A549 (cell line): ENCODE measurements at places on chromosomes 1 and 21. TPM values are rescaled to one million over a fixed set of nuclear protein-coding genes. Genes with fewer than 3 reads are reported as not detected.

NT5C1A gene
- polyA plus RNA-seq = not detected in 3 replicates

USH2A gene
- not detected in 3 replicates for polyA plus RNA-seq

DNAI4 gene
- polyA plus RNA-seq = 1.0 to 2.2 TPM (median 1.3 TPM) in 3 replicates

MYOG gene
- polyA plus RNA-seq = not detected in 3 replicates

GJA8 gene
- not detected in 3 replicates for polyA plus RNA-seq

ADCY10 gene
- polyA plus RNA-seq = 0.03 to 0.08 TPM (median 0.04 TPM) in 3 replicates

FMOD gene
- not detected in 3 replicates for polyA plus RNA-seq

GRCh38 chr1:24928689-24929397 lies 1.2 kb downstream of the RUNX3 start:
- DNase-seq = no peak

DNA sequence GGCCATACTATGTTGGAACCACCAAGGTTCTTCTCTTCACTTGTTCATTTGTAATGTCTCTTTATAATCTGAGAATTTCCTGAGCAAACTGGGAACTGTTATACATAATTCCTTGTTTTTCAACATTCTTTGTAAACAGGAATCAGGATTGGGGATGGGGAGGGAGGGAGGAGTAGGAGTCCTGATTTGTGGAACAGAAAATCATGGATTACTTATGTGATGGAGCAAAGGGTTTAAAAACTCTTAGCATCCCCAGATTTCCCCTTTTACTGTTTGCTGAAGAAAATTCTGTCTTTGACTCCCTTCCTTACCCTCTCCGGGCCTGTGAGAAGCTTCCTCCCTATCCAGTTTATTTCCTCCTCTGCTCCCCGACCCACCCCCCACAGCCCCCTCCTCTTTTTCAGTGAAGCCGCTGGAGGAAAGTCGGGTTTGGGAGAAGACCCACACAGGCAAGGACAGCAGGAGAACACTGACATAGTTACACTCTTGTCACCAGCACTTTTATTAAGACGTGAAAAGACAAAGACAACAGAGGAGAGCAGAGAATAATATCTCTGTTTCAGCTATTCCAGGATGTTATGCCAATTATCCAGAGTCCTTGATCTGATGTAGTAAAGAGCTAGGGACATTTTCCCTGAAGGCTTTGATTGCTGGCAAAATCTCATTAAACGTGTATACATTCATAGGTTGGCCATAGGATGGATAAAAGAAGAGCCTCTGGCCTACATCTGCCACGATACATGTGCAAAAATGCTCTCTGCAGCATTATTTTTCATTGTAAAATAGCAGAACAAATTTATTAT lies 4.6 kb upstream of the NBPF1 start:
- DNase-seq = no peak

DNA sequence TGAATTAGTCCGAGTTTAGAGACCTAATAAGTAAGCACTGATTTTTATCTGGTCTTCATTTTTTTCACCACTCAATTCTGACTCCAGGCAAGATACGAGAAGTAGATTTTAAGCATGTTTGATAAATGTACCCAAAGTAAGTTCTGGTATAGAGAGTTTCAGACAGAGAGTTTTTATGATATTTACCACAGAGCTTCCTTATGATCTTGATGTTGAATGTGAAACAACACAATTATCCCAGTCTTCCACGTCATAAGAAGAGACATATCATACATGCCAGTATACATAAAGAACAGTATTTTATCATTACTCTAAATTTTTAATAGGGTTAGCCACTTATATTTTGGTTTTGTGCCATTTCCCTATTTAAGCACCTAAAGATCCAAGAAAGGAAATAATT lies 7.8 kb upstream of the NCMAP start:
- no peak for DNase-seq

DNA sequence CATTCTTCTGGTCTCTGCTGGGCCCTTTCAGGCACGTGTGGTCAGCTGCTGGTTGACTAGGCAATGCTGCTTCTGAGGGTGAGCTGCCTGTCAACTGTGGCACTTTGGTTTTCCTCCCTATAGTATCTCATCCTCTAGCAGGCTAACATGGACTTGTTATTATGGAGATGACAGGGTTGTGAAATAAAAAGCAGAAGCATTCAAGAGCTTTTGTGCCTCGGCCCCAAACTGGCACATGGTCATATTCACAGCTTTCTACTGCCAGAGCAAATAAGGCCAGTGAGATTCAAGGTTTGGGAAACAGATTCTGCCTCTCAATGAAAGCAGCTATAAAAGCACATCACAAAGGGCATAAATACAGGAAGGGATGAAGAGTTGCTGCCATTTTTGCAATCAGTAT lies 1.6 kb upstream of the ZNF124 start:
- DNase-seq = no peak

DNA sequence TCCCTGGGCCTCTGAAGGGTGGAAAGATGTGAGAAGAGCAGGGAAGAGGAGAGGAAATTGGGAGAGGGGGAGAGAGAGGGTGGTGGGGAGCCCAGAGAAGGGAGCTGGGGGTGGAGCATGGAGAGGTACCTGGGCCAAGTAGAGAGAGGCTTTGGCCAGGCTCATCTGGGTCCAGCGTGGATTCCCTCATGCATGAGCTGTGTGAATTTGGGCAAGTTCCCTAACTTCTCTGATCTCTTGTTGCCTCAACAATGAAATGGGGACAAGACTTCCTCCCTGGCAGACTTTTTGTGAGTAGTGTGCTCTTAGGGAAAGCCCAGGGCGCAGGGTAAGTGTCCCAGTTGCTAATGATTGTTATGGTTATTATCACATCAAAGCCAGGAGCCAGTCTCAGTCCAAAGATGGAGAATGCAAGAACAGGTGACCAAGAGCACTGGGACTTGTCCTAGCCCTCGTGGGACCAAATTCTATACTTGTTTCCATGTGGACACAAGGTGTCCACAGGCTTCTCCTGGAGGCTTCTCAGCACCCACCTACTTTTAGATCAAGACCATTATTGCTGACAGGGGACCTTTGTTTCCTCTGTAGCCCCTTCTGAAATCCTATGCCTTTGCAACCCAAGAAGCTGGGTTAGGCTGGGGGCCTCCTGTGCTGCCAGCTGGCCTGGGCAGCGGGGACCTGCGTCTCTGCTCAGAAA lies 13.9 kb downstream of the IL6R start:
- DNase-seq = no peak

DNA sequence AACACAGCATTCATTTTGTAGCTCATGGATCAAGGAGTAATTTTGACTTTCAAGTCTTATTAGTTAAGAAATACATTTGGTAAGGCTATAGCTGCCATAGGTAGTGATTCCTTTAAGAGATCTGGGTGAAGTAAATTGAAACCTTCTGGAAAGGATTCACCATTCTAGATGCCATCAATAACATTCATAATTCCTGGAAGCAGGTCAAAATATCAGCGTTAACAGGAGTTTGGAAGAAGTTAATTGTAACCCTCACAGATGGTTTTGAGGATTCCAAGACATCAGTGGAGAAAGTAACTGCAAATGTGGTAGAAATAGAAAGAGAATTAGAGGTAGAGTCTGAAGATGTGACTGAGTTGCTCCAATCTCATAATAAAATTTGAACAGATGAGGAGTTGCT lies 216.6 kb downstream of the GREM2 start:
- DNase-seq = no peak
